CD4-positive, alpha-beta T cell treated with Interleukin-15 for 1 hour (primary cell): ENCODE measurements at places on chromosomes 3 and 15.

- DNase-seq, result no peak
These were observed 28.2 kb upstream of the GBE1 start for GRCh38 chr3:81789691-81790090.

DNA sequence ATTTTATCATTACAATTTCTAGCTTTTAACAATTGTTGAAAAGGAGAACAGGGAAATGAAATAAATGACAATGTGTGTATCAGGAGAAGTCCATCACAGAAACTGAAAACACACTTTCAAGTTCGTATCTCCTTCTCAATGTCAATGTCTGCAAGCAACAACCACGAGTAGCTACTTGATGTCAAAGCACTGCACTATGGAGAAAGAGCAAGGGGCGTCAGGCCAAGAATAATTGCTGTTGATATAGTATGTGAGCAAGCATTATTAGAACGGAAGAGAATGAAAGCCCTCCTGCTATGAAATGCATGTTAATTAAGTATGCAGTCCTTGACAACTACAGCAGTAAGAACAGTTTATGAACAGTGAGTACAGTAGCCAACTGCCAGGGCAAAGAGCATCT is 1250.1 kb downstream of the ZPLD1 start:
- no peak for DNase-seq

- no peak for DNase-seq
These were observed 626.1 kb downstream of the MAGI1 start for GRCh38 chr3:65412588-65412987.

DNA sequence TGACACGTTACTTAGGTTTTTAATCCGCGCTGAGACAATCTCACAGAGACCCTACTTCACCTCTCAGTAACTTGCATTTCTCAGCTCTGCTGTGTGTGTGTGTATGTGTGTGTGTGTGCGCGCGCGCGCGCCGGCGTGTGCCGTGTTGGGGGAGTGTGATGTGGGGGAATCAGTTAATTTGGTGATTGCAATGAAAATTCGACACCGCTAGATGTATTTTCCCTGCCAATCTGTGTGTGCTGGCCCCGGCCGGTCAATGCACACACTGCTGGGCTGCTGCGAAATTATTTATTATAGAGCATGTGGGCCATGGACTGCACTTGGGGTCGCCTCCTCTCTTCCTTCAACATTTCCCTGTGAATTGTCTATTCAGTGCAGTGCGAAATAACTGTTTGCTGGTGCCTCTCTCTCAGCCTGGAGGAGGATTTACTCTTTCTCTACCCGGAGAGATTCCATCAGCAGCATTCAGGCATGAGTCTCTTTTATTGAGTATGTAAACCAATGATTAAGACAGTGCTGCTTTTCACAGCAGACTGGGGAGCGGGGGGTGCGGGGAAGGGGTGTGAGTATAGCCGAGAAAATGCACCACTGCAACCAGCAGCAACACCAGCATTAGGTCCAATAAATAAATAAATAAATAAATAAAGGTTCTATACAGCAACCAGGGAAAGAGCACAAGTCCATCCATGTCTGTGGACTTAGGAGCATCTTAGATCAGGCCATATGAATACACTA is 2.9 kb downstream of the CADM2 start:
- no peak for DNase-seq

- DNase-seq, result peak; percentile 21
These were observed 95.2 kb upstream of the PLCL2 start for GRCh38 chr3:16789344-16790120.

DNA sequence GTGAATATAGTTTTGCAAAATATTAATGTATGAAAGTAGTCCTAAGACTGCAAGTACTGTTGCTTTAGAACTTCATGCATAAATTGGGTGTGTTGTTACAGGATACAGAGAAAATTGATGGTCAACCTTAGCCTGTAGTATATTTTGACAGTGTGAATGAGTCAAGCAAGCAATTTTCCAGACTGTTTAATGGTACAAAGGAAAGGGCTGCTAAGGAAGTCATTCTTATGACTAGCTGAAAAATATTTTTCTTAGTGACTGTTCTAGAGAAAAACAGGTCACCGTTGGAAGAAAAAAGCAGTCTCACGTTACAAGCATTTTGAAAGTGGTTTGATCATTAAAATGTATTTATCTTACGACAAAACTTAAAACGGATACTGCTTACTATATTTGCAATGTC is 49.2 kb downstream of the MBNL1 start:
- DNase-seq, result no peak

DNA sequence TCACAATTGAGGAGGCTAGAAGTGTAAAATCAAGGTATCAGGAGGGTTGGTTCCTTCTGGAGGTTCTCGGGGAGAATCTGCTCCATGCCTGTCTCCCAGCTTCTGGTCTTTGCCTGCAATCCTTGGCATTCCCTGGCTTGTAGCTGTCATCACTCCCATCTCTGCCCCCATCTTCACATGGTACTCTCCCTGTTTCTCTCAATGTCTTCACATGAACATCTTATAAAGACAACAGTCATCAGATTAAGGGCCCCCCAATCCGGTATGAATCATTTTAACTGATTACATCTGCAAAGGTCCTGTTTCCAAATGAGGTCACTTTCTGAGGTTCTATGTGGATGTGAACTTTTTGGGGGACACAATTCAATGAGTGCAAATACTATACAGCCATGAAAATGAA is 113.0 kb upstream of the GALNT15 start:
- DNase-seq, result no peak

- DNase-seq, result no peak
These were observed 64.6 kb downstream of the STAC start for GRCh38 chr3:36444909-36445308.
